ENCODE measurements at places on chromosomes 16 and 17.

- DNase-seq: no peak
These were observed 882 bp downstream of the SCARF1 start for GRCh38 chr17:1644493-1645206.

GRCh38 chr16:56777482-56777881 lies 47.6 kb downstream of the NUP93 start:
- DNase-seq: no peak

DNA sequence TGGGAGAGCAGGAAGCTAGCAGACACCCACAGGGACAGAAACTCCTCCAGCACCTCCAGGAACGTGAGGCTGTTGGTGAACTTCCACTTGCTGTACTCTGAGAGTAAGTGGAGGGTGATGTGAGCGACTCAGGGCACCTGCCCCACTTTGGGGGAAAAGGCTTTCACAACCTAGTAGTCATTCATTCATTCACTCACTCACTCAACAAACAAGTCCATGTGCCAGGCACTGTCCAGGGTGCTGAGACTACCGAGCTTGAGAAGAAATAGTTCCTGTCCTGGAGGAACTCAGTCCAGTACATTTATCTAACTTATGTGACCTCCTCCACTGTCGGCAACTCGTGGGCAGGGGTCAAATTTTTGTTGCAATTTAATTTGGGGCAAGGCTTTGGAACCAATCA lies 26.6 kb downstream of the LGALS9 start:
- peak; percentile 34 for DNase-seq

DNA sequence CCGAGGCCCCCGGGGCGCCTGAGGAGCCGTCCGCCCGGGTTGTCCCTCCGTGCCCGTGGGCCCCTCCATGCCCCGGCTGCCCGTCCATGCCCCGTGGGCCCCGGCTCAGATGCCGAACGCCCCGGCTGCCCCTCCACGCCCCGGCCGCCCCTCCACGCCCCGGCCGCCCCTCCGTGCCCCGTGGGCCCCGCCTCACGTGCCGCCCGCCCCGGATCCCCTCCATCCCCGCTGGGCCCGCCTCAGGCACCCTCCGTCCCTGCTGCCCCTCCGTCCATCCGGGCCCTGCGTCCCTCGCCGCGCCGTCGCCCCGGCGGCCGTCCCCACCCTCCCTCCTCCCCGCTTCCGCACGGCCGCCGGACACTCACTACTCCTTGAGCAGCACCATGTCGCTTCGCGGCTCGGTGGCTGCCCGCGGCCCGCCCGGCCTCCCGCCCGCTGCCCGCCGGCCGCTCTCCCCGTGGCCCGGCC lies 382 bp downstream of the PITPNA start:
- DNase-seq: peak; percentile 68

DNA sequence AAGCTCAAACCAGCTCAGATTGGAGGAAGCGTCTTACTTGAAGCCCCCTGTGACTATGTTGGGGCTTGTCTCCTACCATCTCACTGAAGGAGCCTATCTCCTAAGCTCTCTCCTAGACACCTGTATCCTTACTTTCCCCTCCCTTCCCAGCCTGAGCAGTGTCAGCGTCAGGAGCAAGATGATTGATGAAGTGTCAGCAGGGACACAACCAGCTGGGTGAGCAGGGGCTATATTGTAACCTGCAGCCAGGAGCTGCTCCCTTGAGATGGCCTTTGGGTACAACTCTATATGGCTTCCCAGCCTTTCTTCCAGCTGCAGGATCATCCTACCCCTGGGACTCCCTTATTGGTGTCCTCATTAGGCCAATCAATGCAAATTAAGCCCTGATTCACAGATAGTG lies 83.2 kb upstream of the HSBP1 start:
- DNase-seq: no peak

DNA sequence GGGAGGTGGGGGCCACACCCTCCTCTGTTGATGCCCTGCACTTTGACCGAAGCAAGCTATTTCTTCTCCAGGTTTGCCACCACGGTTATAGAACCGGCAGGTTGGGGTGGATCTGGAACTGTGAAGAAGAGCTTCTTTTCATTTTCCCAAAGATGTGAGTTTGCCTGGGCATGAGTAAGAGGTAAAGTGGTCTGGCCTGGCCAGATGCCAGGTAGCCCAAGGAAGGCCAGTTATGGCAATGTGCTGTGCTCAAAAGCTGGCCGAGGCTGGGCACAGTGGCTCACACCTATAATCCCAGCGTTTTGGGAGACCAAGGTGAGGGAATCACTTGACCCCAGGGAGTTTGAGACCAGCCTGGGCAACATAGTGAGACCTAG lies 18.7 kb downstream of the ATP6V0D1 start:
- DNase-seq: no peak

DNA sequence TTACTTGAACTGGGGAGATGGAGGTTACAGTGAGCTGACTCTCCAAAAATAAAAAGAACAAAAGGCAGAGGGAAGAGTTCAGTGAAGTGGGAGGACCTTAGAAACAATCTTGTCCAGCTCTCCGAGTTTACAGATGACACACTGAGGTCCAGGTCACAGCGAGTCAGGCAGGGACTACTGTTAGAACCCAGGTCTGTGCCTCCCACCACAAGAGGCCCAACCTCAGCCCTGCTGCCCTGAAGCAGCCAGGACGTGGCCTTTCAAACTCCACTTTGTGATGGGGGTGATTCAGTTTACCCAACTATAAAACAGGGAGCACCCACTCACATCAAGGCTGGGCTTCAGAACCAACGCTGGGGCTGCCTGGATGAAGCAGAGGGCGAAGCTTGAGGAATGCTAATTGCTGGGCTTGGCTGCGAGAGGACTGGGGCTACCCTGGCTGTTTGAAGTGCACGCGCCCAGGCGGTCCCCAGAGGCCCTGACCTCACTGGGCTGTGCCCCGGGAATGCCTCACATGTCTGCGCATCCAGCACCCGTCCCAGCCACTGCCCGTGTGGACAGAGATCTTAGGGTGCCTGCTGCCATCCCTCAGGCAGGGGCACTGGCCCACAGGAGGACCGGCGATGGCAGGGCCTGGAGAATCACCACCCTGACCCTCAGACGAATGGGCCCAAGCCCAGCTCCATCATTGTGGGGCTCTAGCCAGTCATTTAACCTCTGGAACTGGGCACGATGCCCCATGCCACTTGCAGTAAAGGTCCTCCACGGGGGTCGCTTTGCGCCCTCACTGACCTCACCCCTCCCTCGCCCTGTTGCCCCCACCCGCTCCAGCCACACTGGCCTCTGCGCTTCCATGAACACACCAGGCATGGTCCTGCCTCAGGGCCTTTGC lies 11.4 kb downstream of the SLC5A10 start:
- no peak for DNase-seq

GRCh38 chr16:72409423-72409822 lies 237.5 kb upstream of the PMFBP1 start:
- DNase-seq: no peak

- DNase-seq: peak; percentile 82
These were observed 325.4 kb downstream of the SEC14L1 start for GRCh38 chr17:77466140-77466539.

DNA sequence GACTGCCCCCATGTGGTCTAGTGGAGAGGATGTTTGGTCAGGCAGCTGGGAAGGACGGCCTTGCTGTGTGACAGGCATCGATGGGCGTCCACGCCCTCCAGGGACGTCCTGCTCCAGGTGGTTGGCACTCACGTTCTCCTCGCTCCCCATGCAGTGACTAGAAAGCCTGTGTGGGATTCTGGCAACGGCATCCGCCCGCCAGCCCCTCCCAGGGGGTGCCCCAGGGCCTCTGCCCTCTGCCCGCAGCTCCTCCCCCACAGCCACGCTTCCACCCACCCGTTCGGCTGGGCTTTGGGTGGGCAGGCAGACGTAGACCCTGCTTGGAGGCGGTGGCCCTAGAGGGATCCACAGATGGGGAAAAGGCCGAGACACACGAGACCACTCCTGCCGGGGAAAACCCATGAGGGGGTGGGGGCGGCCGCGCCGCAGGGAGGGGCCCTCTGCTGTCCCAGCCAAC lies 4.7 kb upstream of the IL17C start:
- DNase-seq: peak; percentile 18

GRCh38 chr16:67518676-67519075 lies 10.0 kb upstream of the RIPOR1 start:
- no peak for DNase-seq

DNA sequence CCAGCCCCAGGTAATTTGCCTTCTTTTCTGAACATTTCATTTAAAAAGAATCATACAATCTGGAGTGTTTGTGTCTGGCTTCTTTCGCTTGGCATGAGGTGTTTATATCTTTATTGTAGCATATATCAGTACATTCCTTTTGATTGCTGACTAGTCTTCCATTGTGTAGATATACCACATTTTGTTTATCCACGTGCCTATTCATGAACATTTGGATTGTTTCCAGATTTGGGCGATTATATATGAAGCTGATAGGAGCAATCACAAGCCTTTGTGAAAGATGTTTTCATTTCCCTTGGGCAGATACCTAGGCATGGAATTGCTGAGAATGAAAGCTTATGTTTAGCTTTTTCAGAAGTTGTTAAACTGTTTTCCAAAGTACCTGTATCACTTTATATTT lies 120.3 kb downstream of the AATF start:
- DNase-seq: no peak

DNA sequence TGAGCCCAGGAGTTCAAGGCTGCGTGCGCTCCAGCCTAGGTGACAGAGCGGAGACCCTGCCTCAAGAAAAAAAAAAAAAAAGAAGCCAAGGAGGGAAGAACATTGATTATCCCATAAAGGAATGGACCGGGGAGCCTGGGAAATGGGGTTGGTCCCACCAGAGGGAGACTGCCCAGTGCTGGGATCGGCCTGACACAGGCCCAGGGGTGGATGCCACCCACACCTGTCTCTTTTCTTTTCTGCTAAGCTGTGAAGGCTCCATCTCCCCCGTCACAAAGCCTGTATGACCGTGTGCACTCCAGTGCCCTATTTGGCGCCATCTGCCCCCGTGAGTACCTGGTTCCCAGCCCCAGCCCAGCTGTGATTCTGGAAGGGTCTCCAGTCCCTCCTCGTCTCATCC lies 15.7 kb downstream of the UBALD1 start:
- DNase-seq: no peak

GRCh38 chr17:43469145-43469544 lies 14.6 kb upstream of the DHX8 start:
- DNase-seq: peak; percentile 50

DNA sequence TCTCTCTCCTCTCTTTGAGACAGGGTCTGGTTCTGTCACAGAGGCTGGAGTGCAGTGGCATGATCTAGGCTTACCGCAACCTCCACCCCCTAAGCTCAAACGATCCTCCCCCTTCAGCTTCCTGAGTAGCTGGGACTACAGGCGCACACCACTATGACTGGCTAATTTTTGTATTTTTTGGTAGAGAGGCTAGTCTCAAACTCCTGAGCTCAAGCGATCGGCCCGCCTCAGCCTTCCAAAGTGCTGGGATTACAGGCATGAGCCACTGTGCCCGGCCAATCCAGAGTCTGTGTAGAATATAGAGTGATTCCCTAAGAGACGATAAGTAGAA lies 65.8 kb upstream of the RPH3AL start:
- no peak for DNase-seq

DNA sequence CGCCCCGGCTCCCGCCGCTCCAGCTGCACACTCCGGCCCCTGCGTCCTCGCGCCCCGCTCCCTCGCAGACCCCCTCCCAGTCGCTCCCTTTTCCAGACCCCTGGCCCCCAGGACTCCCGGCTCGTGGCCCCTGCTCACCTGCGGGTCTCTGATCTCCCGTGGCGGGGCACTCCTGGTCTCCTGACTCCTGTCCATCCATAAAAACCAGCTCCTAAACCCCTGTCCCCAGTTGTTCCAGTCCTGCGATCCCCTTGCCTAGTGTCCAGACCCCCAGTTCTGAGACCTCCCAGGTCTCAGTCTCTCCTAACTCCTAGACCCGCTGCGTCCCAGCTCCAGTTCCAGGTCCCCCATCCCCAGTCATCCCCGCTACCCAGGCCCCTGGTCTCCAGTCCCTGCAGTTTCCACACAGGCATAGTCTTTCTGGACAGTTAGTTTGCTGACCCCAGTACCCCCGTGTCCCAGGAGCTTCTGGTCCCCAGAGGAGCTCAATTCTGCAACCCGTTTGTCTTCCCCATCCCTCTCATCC lies 379 bp downstream of the SNX29 start:
- peak; percentile 50 for DNase-seq

- no peak for DNase-seq
These were observed 22.1 kb downstream of the PRKCB start for GRCh38 chr16:23857881-23858269.

DNA sequence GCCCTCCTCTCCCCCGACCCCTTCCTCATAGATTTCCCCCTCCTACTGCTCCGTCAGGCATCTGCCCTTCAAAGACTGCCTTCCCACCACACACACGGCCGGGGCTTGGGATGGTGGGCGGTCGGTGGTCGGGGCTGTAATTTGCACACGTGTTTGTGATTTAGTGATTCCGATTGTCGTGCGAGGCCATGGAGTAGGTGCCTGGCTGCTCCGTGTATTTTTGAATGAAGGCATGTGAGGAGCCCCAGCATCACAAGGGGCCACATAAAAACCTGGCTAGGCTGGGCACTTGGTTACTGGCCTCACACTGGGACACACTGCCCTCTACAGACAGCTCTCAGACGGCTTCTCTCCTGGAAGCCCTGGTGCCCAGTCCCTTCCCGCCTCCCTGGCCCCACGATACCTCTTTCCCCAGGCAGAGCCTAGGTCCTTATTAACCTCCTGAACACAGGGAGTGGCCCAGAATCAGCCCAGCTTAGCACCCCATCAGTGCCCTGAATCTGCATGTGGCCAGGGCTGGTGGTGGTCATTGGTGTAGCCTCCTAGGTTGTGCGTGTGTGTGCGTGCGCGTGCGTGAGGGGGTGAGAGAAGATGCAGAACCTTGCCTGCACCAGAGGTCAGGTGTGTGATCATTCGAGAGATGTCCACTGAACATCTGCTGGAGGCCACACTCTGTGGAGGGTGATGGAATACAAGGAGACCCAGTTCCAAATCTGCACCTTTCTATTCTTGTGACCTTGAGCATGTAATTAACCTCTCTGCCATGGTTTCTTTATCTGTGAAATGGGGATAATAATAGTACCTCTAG lies 1.3 kb upstream of the SOCS1 start:
- DNase-seq: peak; percentile 92

DNA sequence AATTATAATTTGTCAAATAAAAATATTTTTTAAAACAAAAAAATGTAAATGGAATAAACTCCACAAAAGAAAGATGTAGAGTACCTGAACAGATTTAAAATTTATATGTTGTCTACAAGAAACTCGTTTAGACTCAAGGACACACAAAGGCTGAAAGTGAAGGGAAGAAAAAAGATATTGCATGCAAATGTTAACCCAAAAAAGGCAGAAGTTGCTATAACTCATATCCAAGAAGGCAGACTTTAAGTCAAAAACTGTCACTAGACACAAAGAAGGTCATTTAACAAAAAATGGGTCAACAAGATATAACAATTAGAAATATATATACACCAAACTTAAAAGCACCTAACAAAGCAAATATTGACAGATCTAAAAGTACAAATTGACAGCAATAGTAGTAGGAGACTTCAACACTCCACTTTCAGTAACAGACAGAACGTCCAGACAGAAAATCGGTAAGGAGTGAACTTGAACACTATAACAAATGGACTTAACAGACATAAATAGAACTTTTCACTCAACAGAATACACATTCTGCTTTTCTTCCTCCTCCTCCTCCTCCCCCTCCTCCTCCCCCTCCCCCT lies 40.8 kb upstream of the MYLK3 start:
- no peak for DNase-seq

Data from eye (tissue), 1 donor.